Right atrium auricular region (tissue), 2 donors: ENCODE measurements at places on chromosomes 5 and 9. TPM values are rescaled to one million over a fixed set of nuclear protein-coding genes. Genes with fewer than 3 reads are reported as not detected.
A peak's percentile ranks its signal among the peaks of the same experiment; 100 is the strongest.

DNA sequence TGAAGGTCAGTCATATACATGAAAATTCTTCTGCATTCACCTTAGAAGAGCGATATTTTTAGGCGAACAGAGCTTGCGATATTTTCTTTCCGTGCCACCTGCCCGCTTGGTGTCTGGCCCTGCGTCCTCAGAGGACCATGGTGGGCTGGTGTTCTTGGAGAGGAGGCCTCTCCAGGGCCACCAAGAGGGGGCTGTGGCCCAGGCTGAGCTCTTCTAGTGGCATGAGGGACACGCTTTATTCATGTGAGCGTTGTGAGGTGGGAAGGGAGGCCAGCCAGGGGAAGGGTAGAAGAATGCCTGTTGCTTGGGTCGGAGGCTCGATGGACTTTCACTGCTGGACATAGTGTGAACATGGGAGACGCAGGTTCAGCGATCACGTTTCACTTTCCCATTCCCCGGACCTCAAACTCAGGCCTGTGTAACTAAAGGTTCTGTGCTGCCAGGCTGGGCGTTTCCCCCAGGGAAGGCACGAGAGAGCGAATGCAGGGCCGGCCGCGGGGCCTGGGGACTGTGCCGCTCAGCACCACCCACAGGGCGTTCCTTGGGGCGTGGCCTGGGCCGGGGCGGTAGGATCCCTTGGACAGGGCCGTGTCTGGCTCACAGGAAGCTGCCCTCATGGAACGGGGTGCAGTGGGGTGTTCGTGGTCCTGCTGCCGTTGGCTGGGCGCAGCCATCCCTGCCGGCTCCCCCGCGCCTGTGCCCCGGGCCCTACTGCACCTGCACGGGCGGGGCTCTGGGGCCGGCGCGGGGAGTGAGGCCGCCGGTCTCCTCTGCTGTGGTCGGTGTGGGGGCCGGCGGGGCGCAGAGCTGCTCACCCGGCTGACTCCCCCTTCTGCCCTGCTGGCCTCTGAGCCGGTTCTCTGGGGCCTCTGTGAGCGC is 40.7 kb upstream of the CLPTM1L start:
- no peaks in the 10 kb centered on the region for H3K36me3 ChIP-seq
- H3K27me3 ChIP-seq: no peaks in the 10 kb centered on the region
- DNase-seq: peak; percentile 84
- peak overlapping the region; percentile 19 for H3K27ac ChIP-seq
- H3K4me3 ChIP-seq: peak overlapping the region; percentile 70

The ANKRD18B gene
- not detected for total RNA-seq

DNA sequence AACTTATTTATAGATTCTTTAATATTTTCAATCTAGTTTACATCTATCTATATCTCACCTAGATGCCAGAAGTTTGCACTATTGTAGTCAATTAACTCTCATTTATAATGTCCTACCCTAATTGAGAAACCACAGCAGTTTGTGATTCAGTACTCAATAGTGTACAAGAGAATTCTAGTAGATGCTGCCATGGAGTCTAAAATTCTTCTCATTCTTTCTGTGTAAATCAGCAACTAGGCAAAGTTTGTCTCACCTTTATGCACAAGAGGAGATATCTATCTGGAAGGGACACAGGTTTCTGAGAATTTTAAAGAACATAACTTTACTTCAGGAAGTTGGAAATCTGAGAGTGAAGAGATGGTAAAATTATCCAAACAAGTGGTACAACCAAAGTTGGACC is 173.0 kb upstream of the FBXL7 start:
- no peak for DNase-seq
- no peaks in the 10 kb centered on the region for H3K36me3 ChIP-seq
- H3K4me1 ChIP-seq: no peaks in the 10 kb centered on the region
- no peaks in the 10 kb centered on the region for H3K27me3 ChIP-seq
- H3K27ac ChIP-seq: no peak overlapping the region

DNA sequence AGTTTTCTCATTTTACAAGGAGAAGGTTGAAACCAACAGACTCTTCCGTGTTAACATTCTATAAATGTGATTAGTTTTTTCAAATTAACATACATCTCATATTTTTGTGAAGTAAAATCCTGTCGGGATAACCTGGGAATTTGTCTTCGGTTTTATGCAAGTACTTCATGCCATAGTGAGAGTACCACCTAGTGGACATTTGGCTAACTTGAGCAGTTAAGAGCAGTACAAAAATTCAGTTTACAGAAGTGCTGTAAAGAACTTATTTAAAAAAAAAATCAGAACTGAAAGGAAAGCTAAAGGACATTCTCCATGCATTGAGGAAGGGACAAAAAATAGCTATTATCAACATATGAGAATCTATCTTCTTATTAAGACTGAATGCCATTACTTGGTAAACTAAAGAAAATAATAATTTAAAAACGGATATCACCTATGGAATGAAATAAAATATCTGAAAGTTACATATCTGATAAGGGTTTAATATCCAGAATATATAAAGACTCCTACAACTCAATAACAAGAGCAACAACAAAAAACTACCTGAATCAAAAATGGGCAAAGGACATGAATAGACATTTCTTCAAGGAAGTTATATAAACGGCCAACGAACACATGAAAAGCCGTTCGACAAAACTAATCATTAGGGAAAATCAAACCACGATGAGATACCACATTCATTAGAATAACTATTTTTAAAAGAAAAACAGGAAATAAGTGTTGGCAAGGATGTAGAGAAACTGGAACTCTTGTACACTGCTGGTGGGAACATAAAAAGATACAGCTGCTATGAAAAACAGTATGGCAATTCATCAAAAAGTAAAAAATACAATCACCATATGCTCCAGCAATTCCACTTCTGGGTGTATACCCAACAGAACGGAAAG is 117.0 kb upstream of the GNA14 start:
- H3K4me3 ChIP-seq: no peak overlapping the region
- H3K27me3 ChIP-seq: no peaks in the 10 kb centered on the region
- no peaks in the 10 kb centered on the region for H3K36me3 ChIP-seq
- no peak for DNase-seq
- H3K27ac ChIP-seq: no peak overlapping the region
- H3K4me1 ChIP-seq: no peaks in the 10 kb centered on the region

DNA sequence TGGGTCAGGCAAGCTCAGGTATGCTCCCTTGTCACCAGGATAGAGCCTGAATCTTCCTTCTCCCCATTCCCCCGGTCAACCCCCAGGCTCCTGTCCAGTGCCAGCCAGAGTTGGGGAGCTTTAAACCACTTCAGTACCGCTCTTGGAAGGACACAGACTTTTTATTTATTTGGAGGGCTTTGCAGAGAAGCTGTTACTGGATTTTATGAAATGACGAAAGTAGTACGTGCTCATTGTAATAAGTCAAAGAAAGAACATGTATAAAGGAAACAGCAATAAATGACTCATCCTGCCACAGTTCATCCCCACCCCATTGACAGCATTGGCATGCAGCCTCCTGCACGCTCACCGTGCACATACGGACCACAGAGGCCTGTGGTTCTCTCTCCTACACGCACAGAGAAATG is 230.3 kb downstream of the AUH start:
- H3K36me3 ChIP-seq: no peaks in the 10 kb centered on the region
- no peak overlapping the region for H3K27ac ChIP-seq
- no peaks in the 10 kb centered on the region for H3K4me1 ChIP-seq

GRCh38 chr5:37005946-37006540 is 129.5 kb downstream of the NIPBL start:
- H3K4me1 ChIP-seq: no peaks in the 10 kb centered on the region
- H3K27ac ChIP-seq: no peak overlapping the region
- no peaks in the 10 kb centered on the region for H3K27me3 ChIP-seq
- no peak overlapping the region for H3K4me3 ChIP-seq
- peaks cover 55% of the 10 kb centered on the region for H3K36me3 ChIP-seq
